ENCODE measurements at places on chromosomes 3 and 15. TPM values are rescaled to one million over a fixed set of nuclear protein-coding genes. Genes with fewer than 3 reads are reported as not detected.

The SMCO1 gene
- polyA plus RNA-seq = not detected

The SI gene
- polyA plus RNA-seq = not detected

The CHRM5 gene
- not detected for polyA plus RNA-seq

The CX3CR1 gene
- polyA plus RNA-seq = 0.42 TPM

The PRR23B gene
- not detected for polyA plus RNA-seq

The LARP6 gene
- polyA plus RNA-seq = 18.0 TPM

GRCh38 chr15:81301815-81302399, 22.0 kb downstream of the STARD5 start:
- peaks cover 15% of the 10 kb centered on the region for H3K4me1 ChIP-seq
- H3K36me3 ChIP-seq = no peaks in the 10 kb centered on the region
- H3K4me3 ChIP-seq = no peak overlapping the region
- DNase-seq = no peak
- no peaks in the 10 kb centered on the region for H3K27me3 ChIP-seq
- no peak overlapping the region for H3K27ac ChIP-seq

GRCh38 chr3:166510382-166510781, 673.2 kb upstream of the BCHE start:
- DNase-seq = peak; percentile 50
- no peak overlapping the region for H3K27ac ChIP-seq
- no peaks in the 10 kb centered on the region for H3K4me1 ChIP-seq
- H3K4me3 ChIP-seq = no peak overlapping the region
- H3K27me3 ChIP-seq = no peaks in the 10 kb centered on the region
- H3K36me3 ChIP-seq = no peaks in the 10 kb centered on the region

DNA sequence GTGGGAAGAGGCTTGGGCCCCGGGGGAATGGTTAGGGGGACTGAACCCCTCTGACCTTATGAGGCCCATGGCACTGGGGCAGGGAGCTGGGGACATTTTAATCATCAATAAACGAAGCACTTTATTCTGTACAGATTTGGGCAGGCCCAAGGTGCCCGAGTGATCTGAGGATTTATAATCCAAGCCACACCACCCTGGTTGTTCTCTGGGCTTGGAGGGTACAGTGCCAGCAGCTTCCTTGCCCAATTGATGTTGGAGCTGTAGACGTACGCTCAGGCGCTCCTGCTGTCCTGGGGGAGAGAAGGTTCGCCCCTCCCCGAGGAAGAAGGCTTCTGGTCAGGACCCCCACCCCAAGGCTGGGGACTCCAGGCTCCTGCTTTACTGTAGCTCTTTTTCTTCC, 12.5 kb downstream of the ZBTB47 start:
- no peaks in the 10 kb centered on the region for H3K27me3 ChIP-seq
- no peak for DNase-seq
- H3K4me3 ChIP-seq = no peak overlapping the region
- H3K4me1 ChIP-seq = no peaks in the 10 kb centered on the region
- no peak overlapping the region for H3K27ac ChIP-seq

GRCh38 chr3:196712514-196713413, 587 bp downstream of the PIGX start:
- DNase-seq = peak; percentile 73
- no peak overlapping the region for H3K27ac ChIP-seq
- H3K36me3 ChIP-seq = no peaks in the 10 kb centered on the region
- H3K4me1 ChIP-seq = no peaks in the 10 kb centered on the region
- H3K27me3 ChIP-seq = peaks cover 14% of the 10 kb centered on the region

DNA sequence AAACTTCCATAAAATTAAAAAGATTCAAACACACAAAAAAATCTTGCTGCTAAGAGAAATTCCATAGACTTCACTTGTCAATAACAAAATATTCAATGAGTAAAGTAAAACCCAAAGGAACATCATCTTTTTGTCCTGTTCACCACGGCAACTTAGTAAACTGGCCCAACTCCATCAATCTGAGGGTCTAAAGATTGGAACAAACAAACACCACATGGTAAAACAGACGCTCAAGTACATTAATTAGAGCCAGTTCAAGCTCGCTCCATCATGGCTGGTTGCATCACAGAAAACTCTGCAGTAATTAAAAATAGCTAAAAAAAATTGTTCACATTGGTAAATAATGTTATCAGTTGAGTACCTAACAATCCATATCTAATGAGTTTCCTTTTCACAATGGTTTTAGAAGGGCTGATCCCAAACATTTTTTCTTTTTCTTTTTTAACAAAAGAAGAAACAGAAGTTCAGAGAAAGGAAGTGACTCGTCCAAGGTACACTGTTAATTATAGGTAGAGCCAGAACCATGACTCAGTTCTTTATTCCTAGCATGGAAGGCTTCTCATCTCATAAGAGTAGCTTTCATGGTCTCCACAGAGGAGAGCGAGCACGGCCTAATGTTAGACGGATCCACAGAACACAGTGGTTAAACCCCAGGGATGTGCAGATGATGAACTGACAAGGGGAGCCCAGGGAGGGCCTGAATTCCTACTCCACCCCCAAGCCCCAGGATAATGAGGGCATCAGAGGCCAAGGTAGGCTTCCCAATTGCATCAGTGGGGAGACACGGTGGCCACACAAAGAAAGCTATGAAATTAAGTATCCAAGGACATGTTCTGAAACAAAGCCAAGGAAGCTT, 79.2 kb upstream of the ARHGEF3 start:
- no peak overlapping the region for H3K27ac ChIP-seq
- no peaks in the 10 kb centered on the region for H3K36me3 ChIP-seq
- no peaks in the 10 kb centered on the region for H3K27me3 ChIP-seq
- no peak for DNase-seq
- H3K4me3 ChIP-seq = no peak overlapping the region

GRCh38 chr3:25856902-25857518, 67.1 kb downstream of the OXSM start:
- peak; percentile 73 for DNase-seq
- no peaks in the 10 kb centered on the region for H3K27me3 ChIP-seq
- no peaks in the 10 kb centered on the region for H3K36me3 ChIP-seq
- peaks cover 13% of the 10 kb centered on the region for H3K4me1 ChIP-seq
- H3K27ac ChIP-seq = no peak overlapping the region

DNA sequence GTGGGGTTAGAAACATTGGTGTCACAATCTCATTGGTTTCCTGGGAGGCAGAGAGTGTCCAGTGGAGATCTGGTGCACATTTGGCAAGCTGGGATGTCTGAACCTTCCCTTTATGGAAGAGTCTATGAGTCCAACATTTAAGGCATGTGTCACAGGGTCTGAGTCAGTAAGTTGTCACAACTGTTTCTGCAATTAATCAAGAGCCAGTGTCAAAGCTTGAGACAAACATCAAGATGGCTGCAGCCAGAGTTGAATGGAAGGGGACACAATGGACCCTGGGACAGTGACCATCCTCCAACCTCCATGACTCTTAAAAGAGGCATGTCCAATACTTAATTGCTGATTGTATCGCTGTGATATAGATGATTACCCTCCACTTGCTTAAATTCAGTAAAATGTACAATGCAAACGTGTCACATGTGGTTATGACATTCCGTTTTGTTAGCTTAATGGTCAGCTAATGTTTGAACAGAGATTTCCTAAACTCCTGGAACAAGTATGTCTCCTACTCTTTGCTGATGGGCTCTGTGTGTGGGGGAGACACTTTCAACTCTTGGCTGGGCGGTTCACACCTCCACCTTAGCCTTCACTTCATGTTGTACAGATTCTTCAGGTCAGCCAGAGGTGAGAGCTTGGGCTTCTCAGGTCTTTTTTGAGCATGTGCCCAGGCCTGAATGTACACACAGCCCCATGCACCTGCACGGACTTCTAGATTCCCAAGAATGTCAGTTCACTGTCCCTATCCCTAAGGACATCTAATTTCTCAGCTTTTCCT, 79.9 kb upstream of the PRR23E start:
- H3K36me3 ChIP-seq = no peaks in the 10 kb centered on the region
- no peak for DNase-seq
- no peaks in the 10 kb centered on the region for H3K27me3 ChIP-seq
- 0 out of 2 replicates have a peak, but pooled peaks cover 3% of the 10 kb centered on the region for H3K4me1 ChIP-seq
- H3K4me3 ChIP-seq = no peak overlapping the region
- no peak overlapping the region for H3K27ac ChIP-seq

GRCh38 chr3:188627652-188628051, 473.7 kb downstream of the LPP start:
- no peaks in the 10 kb centered on the region for H3K27me3 ChIP-seq
- no peaks in the 10 kb centered on the region for H3K36me3 ChIP-seq
- no peak overlapping the region for H3K27ac ChIP-seq
- H3K4me3 ChIP-seq = no peak overlapping the region
- DNase-seq = no peak

- DNase-seq = no peak
- no peak overlapping the region for H3K27ac ChIP-seq
- no peaks in the 10 kb centered on the region for H3K27me3 ChIP-seq
Measured at GRCh38 chr3:171979081-171979480, 60.3 kb upstream of the FNDC3B start.

DNA sequence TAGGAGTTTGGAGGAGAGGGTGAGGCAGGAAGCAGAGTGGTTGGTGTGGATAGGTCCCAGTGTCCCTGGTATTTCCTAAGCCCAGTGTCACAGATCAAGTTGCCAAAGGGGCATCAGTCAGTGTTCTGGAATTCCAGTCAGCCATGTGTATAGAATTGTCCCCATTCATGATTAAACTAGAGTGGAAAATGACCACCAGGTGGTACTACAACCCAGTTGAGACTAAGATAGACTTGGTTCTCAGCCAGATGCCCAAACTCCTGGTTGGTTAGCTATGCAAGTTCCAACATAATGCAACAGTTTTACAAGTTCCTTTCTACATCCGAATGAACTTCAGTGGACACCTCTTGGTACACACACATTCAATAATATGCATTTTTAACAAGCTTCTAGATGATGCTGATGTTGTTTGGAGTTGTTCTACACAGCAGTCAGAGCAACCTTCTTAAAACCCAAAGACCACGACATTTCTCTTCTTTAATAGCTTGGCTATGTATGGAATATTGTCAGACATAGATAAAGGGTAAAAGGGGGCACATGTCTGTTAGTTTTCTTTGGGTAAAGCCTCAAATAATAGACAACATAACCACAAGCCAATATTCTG, 8.4 kb upstream of the ATR start:
- no peaks in the 10 kb centered on the region for H3K4me1 ChIP-seq
- no peaks in the 10 kb centered on the region for H3K36me3 ChIP-seq
- no peak overlapping the region for H3K4me3 ChIP-seq
- no peaks in the 10 kb centered on the region for H3K27me3 ChIP-seq
- peak; percentile 92 for DNase-seq

DNA sequence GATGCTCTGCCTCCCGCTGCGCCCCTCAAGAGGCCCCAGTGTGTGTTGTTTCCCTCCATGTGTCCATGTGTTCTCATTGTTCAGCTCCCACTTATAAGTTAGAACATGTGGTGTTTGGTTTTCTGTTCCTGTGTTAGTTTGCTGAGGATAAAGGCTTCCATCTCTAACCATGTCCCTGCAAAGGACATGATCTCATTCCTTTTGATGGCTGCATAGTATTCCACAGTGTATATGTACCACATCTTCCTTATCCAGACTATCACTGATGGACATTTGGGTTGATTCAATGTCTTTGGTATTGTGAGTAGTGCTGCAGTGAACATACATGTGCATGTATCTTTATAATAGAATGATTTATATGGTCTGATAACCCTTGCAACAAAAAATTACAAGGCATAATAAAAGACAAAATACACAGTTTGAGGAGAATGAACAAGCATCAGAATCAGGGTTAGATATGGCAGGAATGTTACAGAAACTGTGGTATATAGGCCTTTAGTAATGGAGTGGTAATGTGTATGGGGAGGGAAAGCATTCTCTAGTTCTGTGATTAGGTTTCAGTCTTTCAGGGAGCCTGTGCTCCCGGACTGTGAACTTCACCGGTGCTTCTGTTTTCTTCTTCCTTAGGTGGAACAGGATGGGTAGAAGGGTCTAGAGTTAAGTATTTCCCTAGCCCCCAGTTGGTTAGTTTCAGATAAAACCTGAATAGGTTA, 27.1 kb downstream of the GRM2 start:
- H3K4me1 ChIP-seq = peaks cover 16% of the 10 kb centered on the region
- H3K36me3 ChIP-seq = no peaks in the 10 kb centered on the region
- no peak overlapping the region for H3K27ac ChIP-seq
- no peak for DNase-seq
- H3K27me3 ChIP-seq = no peaks in the 10 kb centered on the region

DNA sequence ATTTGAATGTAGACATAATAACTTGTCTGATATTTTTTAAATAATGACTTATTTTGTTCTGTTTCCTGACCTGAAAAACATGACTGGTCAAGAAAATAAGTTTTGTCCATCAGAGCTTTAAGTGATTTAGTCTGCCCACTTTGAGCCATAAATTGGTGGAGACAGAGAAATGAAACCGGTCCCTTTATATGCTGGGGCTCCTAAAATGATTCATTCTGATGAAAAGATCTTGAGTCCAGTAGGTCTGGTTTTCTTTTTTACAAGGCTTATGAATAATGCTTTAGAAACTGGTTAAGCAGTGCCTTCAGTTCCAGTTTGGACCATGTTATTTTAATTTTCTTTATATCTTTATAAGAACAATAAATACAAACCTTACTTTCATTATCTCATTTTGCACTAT, 293.2 kb downstream of the DIPK2A start:
- H3K36me3 ChIP-seq = no peaks in the 10 kb centered on the region
- no peaks in the 10 kb centered on the region for H3K27me3 ChIP-seq
- DNase-seq = no peak

DNA sequence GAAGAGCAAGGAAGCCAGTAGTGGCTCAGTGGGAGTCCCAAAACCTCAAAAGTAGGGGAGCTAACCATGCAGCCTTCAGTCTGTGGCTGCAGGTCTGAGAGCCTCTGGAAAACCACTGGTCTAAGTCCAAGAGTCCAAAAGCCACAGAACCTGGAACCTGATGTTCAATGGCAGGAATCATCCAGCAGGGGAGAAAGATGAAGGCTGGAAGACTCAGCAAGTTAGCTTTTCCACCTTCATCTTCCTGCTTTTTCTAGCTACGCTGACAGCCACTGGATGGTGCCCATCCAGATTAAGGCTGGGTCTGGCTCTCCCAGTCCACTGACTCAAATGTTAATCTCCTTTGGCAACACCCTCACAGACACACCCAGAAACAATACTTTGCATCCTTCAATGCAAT, 626.3 kb downstream of the NAALADL2 start:
- peak; percentile 17 for DNase-seq
- no peaks in the 10 kb centered on the region for H3K36me3 ChIP-seq
- H3K27ac ChIP-seq = no peak overlapping the region
- H3K4me3 ChIP-seq = no peak overlapping the region
- no peaks in the 10 kb centered on the region for H3K4me1 ChIP-seq

GRCh38 chr3:191328383-191328961, 722 bp upstream of the CCDC50 start:
- H3K36me3 ChIP-seq = no peaks in the 10 kb centered on the region
- no peak for DNase-seq
- H3K4me3 ChIP-seq = peak overlapping the region; percentile 83
- H3K4me1 ChIP-seq = peaks cover 24% of the 10 kb centered on the region

- H3K36me3 ChIP-seq = no peaks in the 10 kb centered on the region
- no peak overlapping the region for H3K27ac ChIP-seq
- H3K4me3 ChIP-seq = no peak overlapping the region
Measured at GRCh38 chr15:58616171-58616570, 133.3 kb downstream of the ADAM10 start.
